ENCODE measurements at places on chromosomes 3 and 15.

DNA sequence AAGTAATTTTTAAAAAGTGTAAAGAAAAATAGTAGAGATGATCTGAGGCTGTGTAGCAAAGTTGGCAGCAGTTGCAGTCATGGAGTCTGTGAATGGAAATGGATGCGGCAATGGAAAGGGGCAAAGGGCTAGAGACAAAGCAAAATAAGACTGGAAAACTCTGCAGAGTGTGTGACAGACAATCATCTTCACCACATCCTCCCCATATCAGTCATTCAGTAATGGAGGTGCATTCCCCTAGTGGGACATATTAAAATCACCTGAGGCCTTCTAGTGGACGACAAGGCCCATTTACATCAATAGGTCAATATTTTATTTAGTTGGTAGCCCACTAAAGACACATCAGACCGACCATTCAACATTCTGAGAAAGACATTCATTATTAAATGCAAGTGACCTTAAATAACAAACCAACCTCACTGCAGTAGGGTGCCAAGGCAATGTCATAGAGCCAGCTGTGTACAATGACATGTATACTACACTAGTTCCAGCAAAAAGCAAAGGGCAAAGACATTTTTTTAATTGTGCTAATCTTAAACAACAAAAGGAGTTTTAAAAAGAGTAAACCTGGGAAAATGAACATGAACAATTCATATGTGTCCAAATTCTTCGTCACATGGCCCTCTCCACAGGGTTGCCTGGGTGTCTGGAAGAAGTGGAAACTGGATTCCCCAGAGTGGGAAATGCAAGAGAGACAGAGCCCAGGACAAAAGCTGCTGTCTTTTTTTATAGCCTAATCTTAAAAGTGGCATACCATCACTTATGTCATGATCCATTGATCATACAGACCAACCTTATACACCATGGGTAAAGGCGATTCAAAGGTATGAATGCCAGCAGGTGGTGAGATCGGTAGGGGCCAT lies 15.6 kb upstream of the RAP2B start:
- DNase-seq = no peak

GRCh38 chr15:58988006-58988785 lies 733 bp downstream of the RNF111 start:
- no peak for DNase-seq

- no peak for DNase-seq
Measured at GRCh38 chr15:55700876-55701275, 42.1 kb downstream of the PRTG start.

- no peak for DNase-seq
Measured at GRCh38 chr3:26668171-26668570, 45.6 kb downstream of the LRRC3B start.

GRCh38 chr3:100043271-100043670 lies 71.0 kb downstream of the FILIP1L start:
- DNase-seq = no peak

DNA sequence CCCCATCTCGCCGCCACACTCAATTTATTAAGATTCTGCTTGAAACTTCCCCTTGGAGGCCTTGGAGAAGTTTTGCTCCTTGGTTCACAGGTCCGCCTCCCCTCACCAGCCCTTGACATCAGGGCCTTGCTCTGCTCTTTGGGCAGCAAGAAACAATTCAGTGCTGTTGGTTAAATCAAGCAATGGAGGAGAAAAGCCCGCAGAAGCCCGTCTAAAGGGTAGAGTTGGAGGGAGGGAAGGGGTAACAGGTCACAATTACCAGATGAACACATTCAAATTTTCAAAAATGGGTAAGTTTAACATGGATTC lies 429 bp downstream of the PARP9 start:
- DNase-seq = no peak

DNA sequence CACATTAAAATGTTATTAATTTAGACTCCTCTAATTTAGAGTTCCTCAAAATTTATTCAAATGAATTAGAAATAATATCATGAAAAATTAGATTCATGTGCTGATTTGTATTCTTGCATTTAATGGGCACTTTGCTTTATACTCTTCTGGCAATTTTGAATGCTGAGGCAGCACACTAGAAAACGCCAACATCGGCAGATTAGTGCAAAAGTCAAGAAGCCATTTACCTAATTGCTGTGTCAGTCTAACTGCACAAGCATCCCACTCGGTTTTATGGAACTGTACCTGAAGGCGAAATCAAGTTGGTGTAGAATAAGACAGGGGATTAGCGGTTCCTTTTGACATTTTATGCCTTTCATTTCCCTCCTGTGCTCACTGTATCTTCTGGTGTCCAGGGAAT lies 382.0 kb downstream of the ROBO2 start:
- DNase-seq = no peak

- DNase-seq = no peak
Measured at GRCh38 chr3:49362561-49362960, 4.4 kb upstream of the GPX1 start.

GRCh38 chr3:140499114-140499757 lies 178.6 kb upstream of the TRIM42 start:
- no peak for DNase-seq

GRCh38 chr3:71202848-71203533 lies 380.5 kb downstream of the FOXP1 start:
- DNase-seq = no peak

GRCh38 chr15:48680841-48681240 lies 35.3 kb upstream of the FBN1 start:
- DNase-seq = peak; percentile 61

DNA sequence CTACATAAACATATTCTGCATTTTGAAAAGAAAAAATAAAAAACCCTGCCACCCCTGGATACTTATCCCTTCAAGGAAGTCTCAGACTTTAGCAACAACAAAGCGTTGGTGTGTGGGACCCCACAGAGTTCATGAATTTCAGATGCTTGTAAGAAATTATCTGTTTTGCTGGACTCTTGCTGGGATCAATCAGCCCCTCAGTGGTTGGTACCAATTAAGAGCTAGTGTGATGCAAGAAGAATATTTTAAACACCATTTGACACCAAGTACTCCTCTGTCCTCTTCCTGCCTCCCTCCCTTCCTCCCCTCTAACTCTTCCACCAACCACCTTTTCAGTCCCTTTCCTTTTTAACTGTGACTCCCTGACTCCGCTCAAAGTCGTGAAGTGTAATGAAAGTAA lies 51.5 kb downstream of the SST start:
- DNase-seq = no peak

GRCh38 chr3:161508852-161509477 lies 12.4 kb downstream of the OTOL1 start:
- DNase-seq = no peak

DNA sequence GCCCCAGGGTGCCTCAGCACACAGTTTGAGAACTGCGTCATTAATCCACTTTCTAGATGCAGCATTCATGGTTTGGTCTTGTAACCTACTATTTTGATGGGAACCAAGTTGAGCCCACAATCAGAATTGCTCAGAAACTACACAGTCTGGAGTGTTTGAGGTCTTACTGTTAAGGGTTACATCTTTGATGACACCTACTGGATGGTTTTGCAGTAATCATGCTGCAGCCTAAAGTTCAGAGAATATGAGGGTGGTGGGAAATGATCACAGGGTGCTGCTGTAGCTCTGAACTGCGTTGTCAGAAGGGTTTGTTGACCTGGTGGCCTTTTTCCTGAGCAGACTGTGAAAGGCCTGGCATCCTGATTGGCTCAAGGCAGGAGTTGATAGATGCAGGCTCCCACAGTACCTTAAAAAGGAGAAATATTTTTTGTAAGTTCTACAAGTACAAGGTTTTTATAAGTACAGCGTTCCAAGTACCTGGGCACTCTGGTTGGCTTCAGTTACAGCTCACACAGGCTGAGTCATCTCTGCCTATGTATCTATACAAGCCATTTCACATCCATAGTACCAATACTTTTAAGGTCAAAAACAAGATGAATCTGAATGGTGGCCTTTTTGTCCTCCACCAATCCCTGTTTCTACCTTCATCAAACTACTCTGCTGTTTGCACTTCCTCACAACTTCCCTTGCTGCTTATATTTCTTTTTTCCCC lies 60.5 kb upstream of the ACKR4 start:
- DNase-seq = no peak

DNA sequence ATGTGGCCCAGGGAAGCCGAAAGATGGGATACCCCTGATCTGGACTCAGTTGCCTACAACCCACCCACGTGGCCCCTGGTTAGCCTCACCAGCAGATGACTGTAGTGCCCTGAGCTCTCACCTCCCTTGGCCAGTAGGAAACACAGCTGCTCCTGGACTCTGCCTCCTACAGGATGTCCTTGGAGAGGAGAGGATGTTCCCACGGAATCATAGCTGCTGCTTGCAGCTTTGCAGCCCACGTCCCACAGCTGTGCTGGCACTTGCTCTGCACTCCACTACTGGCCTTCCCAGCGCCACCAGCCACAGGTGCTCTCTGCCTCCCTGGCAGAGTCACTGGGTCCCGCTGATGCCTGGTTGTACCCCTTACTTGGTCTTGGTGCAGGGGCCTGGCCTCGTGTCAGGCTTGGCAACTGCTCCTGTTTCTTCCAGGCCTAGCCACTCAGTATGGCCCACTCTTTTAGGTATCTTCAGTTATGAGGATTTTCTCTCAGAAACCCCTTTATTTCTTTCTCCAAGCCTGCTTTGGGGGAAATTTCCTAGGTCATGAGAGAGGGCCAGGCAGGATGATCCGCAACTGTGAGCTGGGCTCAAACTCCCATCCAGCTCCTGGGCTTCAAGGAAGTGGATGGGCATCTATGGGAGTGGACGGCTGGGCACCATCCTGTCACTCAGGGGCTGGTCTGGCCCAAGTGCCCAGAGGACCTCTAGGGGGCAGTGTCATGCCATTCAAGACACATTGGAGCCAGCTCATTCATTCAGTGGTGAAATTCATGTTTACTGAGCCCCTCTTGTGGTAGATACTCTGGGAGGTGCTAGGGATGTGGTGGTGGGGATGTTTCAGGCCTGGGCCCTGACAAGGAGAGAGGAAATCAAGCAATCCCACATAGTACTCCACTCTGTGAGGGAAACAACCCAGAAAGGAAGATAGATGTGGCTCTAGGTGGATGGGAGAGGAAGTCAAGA lies 16.2 kb upstream of the VILL start:
- DNase-seq = peak; percentile 47

DNA sequence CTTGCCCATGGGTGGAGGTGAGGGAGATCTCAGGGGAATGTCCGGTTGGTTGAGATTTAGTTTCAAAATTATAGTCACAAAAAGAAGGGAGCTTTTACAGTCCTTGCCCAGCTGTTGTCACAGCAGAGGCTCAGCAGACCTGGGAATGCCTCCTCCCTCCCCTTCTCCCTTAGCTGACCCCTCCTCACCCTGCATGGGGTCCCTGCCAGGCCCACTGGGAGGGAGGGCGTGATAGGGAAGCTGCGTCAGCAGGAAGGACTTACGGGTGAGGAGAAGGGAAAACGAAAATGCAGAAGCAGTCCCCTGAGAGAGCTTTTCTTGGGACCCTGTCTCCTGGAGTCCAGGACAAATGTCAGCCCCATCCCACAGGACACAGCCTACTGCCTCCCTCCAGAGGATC lies 18.9 kb downstream of the SCN5A start:
- DNase-seq = no peak

- no peak for DNase-seq
Measured at GRCh38 chr3:72791161-72791560, 57.1 kb downstream of the SHQ1 start.

- DNase-seq = no peak
Measured at GRCh38 chr3:30098653-30099455, 507.5 kb upstream of the TGFBR2 start.

DNA sequence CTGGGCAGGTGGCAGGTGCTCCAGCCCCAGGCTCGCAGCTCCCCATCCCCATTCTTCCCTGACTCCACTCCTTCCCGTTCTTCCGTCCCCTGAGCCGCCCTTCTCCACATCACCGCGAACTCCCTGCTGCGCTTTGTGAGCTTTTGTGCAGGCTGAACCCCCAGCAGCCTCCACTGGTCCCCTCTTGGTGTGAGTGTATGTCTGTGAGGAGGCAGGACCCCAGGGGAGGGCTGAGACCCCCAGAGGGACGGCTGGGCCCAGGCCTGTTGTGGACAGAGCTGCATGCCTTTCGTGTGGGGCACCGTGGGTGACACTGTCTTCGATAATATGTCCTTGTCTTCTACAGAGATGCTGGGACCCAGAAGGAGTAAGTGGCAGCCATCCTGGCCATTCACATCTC lies 7.3 kb upstream of the ITIH3 start:
- DNase-seq = no peak

- no peak for DNase-seq
Measured at GRCh38 chr3:194294895-194295214, 56.3 kb downstream of the CPN2 start.

- DNase-seq = no peak
Measured at GRCh38 chr3:194148383-194148782, 12.4 kb downstream of the HES1 start.

DNA sequence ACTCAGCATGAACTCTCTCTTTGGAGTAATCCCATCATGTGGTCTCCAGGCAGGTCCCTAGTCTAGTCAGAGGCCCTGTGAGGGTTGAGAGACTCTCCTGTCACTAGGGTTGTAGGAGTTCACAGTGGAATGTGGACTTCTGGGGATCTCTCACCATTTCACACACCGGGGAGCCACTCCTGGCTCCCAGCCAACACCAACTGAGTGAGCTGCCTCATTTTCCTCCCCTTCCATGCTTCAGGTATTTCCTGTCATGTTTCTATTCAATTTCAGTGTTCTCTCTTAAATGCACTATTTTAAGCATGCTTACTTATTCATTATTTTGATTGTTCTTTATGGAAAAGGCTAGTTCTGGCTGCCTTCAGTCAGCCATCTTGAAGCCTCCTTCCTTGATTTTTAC lies 467.5 kb upstream of the ARL6 start:
- no peak for DNase-seq

DNA sequence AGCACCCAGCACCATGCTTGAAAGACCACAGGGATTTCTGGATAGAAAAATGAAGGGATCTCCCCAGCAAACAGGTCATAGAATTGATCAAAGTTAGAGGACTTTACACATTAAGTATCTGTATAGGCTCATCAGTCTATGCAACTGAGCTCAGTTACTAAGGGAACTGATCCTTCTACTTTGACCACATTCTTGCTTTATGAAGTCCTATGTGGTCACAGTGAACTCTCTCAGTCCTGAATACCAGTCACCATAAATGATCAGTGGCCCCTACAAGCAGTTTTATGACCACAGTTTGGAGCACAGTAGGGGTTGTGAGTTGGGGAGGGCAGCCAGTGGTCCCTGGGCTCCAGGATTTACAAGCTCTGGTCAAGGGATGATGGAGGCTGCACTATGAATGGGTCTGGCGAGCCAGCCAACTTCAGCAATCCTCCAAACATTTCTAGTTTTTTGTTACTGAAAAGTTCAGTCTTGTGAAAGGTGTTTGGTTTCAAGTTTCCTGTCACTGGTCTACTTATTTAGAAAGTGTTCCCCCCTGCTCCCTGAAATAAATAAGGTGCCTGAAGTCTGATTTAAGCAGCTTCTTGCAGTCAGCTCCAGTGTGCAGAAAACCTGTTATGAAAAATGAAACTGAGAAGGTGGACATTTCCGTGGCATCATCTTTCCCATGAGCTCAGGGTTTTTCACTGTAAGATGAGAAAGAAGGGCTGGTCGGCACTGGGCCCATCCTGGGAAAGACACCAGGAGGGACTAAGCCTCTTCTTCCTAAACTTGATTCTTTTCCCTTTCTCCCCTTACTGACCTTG lies 75.5 kb downstream of the DAPK2 start:
- DNase-seq = no peak

GRCh38 chr3:162134571-162134970 lies 638.0 kb downstream of the OTOL1 start:
- no peak for DNase-seq

Measured in PC-9 (cell line).